Stimulated activated CD4-positive, alpha-beta T cell treated with anti-CD3 and anti-CD28 coated beads, Interleukin-1b, Interleukin-23, amount 100 ng/mL, for 48 hours (primary cell): ENCODE measurements at places on chromosomes 1 and 21.

DNA sequence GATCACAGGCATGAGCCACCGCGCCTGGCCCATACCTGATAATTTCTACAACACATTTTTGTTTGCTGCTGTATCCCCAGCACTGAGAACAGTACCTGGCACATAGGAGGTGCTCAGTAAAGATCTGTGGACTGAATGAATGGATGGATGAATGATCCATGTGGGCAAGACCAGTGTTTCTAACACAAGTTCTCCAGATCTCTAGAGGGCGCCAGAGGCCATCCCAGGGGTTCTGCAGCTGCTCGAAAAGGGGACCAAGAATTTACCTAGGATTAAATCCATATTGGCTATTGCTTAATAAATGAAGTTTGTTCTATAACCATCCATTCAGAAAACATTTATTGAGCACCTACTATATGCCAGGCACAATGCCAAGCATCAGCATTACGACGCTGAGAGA lies 167.7 kb downstream of the ACTL8 start:
- no peak for DNase-seq

GRCh38 chr1:18549906-18550305 lies 69.2 kb downstream of the KLHDC7A start:
- DNase-seq, result no peak

DNA sequence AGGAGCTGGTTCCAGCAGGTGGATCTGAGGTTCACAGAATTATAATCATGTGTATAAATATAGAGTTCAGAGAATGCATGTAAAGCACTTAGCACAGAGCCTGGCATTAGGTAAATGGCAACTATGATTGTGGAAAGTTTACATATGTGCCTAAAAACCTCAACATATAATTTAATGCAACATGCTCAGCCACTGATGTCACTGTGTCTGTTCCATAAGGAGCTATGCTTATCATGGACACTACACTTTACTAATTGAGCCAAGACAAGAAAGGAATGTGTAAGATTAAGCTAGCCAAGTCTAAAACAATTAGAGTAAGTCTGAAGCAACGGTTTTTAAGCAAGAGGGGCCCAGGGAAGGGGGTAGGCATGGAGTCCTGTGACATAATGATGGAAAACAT lies 61.5 kb downstream of the GNG12 start:
- DNase-seq, result no peak

DNA sequence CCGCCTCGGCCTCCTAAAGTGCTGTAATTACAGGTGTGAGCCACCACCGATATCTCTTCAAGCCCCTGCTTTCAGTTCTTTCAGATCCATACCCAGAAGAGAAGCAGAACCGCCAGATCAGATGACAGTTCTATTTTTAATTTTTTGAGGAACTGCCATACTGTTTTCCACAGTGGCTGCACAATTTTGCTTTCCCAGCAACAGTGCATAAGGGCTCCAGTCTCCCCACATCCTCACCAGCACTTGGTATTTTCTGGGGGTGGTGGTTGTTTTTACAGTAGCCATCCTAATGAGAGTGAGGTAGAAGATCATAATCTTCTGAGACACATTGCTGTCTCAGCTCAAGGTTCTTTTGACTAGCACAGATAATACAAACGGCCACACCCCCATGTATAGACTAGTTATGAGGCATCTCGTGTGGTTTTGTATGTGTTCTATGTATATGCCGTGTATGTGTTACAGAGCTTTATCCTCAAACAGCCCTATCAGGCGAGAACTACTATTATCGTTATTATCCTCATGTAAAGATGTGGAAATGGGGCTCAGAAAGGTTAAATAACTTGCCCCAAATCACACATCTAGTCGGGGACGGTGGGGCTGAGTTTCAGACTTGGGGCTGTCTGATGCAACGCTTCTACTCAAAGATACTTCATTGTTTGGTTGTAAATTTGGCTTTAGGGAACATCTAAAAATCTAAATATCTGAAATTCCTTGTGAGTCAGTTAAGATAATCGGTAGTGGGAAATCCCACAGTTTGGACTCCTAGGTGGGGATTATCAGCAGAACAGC lies 12.0 kb downstream of the FHAD1 start:
- no peak for DNase-seq

DNA sequence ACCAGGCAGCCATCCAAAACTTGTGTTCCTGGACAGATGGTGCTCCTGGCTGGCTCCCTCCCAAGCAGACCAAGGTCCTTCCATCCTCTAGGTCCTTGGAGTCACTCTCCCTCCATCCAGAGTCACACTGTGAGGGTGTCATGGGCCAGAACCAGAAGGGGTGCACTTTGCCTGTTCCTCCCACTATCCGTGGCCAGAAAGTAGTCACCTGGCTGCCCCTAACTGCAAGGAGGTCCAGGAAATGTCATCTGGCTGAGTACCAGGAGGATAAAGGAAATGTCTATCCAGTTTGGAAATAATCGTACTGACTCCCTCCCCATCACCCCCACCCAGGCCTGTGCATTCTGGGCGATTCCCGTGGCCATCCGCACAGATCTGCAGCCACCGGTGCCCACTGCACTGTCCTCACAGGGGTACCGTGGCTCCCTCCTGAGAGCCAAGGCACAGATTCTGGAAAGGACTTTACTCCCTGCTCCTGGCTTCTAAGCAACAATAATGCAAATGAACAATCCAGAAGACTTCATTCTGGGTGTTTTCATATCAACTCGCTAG lies 253.2 kb downstream of the NPHP4 start:
- no peak for DNase-seq

GRCh38 chr1:110928191-110928590 lies 35.5 kb downstream of the LRIF1 start:
- DNase-seq, result no peak

GRCh38 chr1:44664730-44665370 lies 9.4 kb downstream of the TMEM53 start:
- peak; percentile 18 for DNase-seq

GRCh38 chr1:1617925-1618324 lies 2.6 kb downstream of the MIB2 start:
- DNase-seq, result no peak

DNA sequence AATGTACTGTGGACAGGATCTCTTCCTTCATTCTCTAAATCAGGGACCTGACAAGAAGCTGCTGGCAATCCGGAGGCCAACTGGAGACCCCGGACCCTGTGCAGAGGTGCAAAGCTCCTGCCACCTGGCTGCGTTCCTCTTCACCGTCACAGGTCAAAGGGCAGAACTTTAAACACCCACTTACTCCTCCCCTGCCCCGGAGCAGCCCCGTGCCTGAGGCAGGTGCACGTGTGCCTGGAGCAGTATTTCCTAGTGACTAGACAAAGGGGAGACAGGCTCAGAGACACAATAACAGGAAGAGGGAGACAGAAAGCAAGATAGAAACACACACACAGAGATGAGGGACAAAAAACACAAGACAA lies 6.6 kb upstream of the PIGC start:
- DNase-seq, result no peak

- no peak for DNase-seq
These were observed 18.5 kb downstream of the ADORA1 start for GRCh38 chr1:203146042-203146369.

GRCh38 chr1:13784971-13785370 lies 85.0 kb downstream of the PRDM2 start:
- no peak for DNase-seq

GRCh38 chr21:43786300-43786806 lies 3.0 kb upstream of the RRP1 start:
- no peak for DNase-seq

DNA sequence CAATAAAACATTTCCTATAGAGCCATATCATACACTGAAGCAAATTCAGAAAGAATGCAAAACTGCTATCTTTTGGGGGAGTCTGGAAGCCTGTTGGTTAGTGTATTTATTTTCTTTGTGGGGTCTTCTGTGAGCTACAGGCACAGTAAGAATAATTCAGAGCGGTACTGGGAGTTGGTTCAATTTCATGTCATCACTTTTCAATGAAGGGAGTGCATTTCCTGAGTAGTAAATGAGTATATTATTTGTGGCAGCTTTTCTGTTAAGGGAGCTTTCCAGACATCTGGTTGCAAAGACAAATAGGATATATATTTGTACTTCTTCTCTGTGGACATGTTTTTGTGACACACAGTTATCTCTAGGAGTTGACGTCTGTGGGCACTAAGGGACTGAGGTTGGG lies 130.6 kb downstream of the HUNK start:
- DNase-seq, result no peak

DNA sequence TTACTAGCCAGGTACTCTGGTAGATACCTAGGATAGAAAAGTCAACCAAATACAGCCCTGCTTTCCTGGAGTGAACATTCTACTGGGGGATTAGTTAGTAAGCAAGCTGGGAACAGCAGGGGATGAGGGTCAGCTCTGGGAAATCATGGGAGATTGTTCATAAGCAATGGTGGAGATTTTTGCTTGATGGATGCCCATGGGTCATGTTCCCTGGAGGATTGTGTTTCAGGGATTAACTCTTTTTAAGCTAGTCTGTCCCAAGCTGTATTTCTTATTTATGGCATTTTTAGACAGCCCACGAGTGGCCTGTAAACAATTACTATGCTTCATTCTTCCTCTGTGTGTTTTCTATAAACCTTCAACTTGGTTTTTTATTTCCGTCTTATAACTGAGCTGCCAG lies 18.9 kb downstream of the CACHD1 start:
- DNase-seq, result no peak
